ENCODE measurements at places on chromosomes 4 and X. TPM values are rescaled to one million over a fixed set of nuclear protein-coding genes. Genes with fewer than 3 reads are reported as not detected.

DNA sequence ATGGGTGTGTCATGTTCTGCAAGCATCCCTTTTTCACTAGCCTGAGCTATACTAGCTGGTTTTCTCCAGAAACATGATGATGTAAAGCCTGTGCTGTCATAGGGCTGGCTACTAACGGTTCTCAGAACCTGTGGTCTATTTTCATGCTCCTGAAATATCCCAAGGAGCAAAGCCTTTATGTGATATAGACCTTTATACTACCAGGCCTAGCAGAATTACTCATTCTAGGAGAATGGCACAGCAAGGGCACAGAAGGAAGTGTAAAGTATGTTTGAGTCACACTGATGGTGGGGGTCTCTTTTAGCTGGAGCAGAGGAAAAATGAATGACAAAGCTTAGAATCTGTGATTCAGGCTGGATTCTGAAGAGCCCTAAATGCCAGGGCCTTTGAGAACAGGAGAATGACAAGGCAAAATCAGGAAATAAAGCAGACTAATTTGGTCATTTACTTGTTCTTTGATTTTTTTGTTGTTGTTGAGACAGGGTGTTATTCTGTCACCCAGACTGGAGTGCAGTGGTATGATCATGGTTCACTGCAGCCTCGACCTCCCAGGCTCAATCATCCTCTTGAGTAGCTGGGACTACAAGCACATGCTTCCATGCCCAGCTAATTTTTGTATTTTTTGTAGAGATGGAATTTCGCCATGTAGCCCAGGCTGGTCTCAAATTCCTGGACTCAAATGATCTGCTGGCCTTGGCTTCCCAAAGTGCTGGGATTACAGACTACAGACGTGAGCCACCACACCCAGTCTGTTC, 11.8 kb downstream of the TCEAL1 start:
- H3K36me3 ChIP-seq, result no peaks in the 10 kb centered on the region
- H3K27ac ChIP-seq, result no peak overlapping the region
- H3K27me3 ChIP-seq, result peaks cover 9% of the 10 kb centered on the region

DNA sequence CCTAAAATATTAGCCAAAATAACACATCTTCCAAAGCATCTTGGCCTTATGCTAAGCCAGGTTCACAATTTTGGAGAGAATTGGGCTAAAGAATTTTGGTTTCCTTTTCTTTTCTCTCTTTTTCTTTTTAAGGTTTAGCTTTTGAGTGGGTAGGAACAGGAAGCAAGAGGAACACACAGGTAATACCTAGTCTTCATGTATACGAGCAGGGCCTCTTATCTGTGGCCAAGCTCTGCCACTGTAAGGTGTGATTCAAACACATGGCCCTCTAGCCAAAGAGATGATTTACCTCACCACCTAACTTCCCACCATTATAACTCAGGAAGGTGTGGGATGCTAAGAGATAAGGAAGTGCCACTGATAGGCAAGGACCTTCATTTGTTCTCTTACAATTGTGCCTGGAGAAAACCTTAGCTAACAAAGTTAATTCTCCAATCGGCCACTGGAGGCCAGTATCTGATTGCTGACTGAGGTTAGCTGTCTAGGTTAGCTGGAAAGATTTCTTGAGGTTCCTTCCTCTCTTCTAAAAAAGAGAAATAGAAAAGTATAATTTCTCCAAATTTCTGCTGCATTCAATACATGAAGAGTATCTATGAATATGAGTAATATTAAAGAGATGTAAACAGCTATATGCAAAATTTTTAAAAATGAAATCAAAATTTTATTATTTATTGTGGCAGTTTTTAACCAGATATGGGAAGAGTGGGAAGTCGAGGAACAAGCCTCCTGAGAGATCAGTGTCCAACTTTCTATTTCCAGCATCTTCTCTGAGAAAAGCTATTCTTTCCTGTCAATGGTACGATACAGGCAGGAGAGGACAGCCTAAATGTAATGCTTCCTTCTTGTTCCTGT, 30.1 kb upstream of the BBS7 start:
- peak; percentile 49 for DNase-seq
- H3K27ac ChIP-seq, result no peak overlapping the region
- no peaks in the 10 kb centered on the region for H3K36me3 ChIP-seq
- H3K27me3 ChIP-seq, result no peaks in the 10 kb centered on the region

Gene ZNF185
- 10.9 TPM for total RNA-seq

GRCh38 chr4:138053641-138054301, 188.4 kb downstream of the SLC7A11 start:
- no peak for DNase-seq
- H3K4me1 ChIP-seq, result peaks cover 22% of the 10 kb centered on the region
- no peak overlapping the region for H3K4me3 ChIP-seq
- H3K27ac ChIP-seq, result no peak overlapping the region
- peaks cover 7% of the 10 kb centered on the region for H3K36me3 ChIP-seq

- H3K4me1 ChIP-seq, result peaks cover 7% of the 10 kb centered on the region
- H3K36me3 ChIP-seq, result peaks cover 7% of the 10 kb centered on the region
- H3K27me3 ChIP-seq, result no peaks in the 10 kb centered on the region
- peak; percentile 58 for DNase-seq
- H3K4me3 ChIP-seq, result no peak overlapping the region
Measured at GRCh38 chr4:181949704-181950312, 293.4 kb upstream of the TENM3 start.

Gene MAGEB1
- total RNA-seq, result 0.22 TPM

Gene RTL5
- total RNA-seq, result 1.0 TPM

Gene ATP8A1
- total RNA-seq, result 15.1 TPM

DNA sequence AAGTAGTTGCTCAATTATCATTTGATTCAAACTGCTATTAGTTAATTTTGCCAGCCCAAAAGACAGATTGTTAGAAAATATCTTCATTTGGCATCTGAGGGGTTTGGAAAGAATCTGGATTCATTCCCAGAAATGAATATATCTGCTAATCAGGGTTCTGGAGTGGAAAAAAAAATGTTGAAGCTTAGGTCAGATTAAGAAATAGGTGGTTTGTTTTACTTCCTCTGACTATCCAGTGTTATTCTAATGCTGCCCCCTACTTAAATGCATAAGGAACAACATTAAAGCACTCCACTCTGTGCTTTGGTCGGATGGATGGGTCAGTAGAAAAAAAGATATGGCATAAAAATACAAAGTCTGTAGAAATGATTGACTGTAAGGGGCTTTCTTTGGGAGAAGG, 89.0 kb downstream of the LUZP4 start:
- DNase-seq, result no peak
- H3K27ac ChIP-seq, result no peak overlapping the region
- H3K36me3 ChIP-seq, result no peaks in the 10 kb centered on the region
- peaks cover 16% of the 10 kb centered on the region for H3K4me1 ChIP-seq
- H3K4me3 ChIP-seq, result no peak overlapping the region

Gene DCAF4L1
- 0.09 TPM for total RNA-seq

DNA sequence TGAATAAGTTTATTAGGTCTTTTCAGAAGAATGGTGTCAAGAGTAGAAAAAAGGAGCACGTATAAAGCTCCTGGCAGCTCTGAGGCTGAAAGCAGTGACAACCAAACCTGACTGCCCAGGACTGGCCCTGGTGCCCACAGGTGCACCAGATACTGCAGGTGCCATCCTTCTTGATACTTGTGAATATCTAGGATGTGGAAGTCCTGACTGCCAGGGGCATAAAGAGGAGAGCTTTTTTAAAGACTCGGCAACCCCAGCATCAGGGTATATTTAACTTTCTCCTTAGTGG, 60.7 kb downstream of the TMEM150C start:
- H3K4me1 ChIP-seq, result peaks cover 23% of the 10 kb centered on the region
- no peak overlapping the region for H3K4me3 ChIP-seq
- no peaks in the 10 kb centered on the region for H3K27me3 ChIP-seq
- peak overlapping the region; percentile 11 for H3K27ac ChIP-seq
- no peak for DNase-seq

GRCh38 chr4:153183146-153183545, 21.1 kb upstream of the TRIM2 start:
- no peaks in the 10 kb centered on the region for H3K36me3 ChIP-seq
- DNase-seq, result no peak
- H3K4me3 ChIP-seq, result no peak overlapping the region
- H3K27ac ChIP-seq, result no peak overlapping the region
- H3K4me1 ChIP-seq, result peaks cover 32% of the 10 kb centered on the region
- H3K27me3 ChIP-seq, result no peaks in the 10 kb centered on the region

Gene CXXC4
- 2.4 TPM for total RNA-seq

Gene NPY2R
- 0.34 TPM for total RNA-seq

- H3K27ac ChIP-seq, result no peak overlapping the region
- H3K27me3 ChIP-seq, result no peaks in the 10 kb centered on the region
- no peaks in the 10 kb centered on the region for H3K36me3 ChIP-seq
- peaks cover 7% of the 10 kb centered on the region for H3K4me1 ChIP-seq
Measured at GRCh38 chr4:40731792-40732245, 17.9 kb upstream of the NSUN7 start.

DNA sequence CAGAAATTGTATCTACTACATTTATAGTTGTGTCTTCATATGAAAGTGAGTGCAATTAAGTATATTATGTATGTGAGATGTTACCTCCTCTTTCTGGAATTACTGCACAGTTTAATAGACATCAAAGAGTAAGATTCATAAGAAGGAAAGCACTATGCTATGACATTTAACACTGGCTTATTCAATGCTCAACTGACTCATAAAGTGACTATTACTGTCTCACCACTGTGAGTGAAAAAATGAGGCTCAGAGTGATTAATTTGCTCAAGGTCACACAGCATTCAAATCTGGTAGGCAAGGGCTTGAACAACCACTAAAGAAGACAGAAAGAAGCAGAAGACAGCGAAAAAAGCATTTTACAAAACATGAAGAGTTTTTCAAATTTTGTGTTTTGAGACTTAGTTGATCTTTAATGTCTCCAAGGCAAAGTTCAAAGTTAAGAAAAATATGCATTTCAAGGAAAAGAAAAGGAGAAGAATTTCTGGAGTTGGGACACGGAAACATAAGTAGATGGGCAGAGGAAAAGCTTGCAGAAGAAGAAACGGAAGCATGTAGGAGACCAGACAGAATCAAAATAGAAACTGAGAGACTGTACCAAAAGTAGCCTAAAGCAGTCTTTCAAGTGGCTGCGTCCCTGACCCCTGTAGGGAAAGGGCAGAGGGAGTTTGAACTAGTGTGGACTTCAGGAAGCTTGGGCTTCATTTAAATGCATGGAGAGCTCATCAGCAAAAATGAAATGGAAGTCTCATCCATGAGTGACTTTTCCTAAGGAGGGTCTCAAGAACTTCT, 66.3 kb downstream of the KCNIP4 start:
- H3K4me1 ChIP-seq, result 0 out of 2 replicates have a peak, but pooled peaks cover 5% of the 10 kb centered on the region
- H3K27ac ChIP-seq, result no peak overlapping the region
- H3K27me3 ChIP-seq, result no peaks in the 10 kb centered on the region
- no peak for DNase-seq
- no peak overlapping the region for H3K4me3 ChIP-seq

Gene RRH
- not detected for total RNA-seq

DNA sequence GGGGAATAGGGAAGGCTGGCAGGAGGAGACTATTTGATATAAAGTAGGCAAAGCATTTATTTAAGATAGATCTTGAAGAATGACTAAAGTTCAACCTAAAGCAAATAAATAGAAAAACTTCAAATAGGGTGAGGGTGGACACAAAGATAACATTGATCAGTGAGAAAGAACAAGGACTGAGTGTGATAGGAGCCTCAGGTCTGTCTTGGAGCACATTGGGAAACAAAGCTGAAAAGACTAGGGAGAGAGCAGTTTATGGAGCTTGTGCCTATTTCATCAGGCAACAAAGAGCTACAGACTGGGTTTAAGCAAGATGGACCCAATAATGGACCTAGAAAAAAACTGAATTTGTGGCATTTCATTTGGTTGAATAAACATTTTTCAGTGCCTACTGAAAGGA, 425.6 kb downstream of the SMARCA1 start:
- H3K4me3 ChIP-seq, result no peak overlapping the region
- no peak for DNase-seq
- H3K27ac ChIP-seq, result no peak overlapping the region
- H3K36me3 ChIP-seq, result peaks cover 30% of the 10 kb centered on the region

- no peaks in the 10 kb centered on the region for H3K27me3 ChIP-seq
- H3K4me3 ChIP-seq, result no peak overlapping the region
- DNase-seq, result no peak
- no peak overlapping the region for H3K27ac ChIP-seq
Measured at GRCh38 chr4:6591781-6592180, 16.8 kb downstream of the MAN2B2 start.

Gene ETDB
- total RNA-seq, result not detected

DNA sequence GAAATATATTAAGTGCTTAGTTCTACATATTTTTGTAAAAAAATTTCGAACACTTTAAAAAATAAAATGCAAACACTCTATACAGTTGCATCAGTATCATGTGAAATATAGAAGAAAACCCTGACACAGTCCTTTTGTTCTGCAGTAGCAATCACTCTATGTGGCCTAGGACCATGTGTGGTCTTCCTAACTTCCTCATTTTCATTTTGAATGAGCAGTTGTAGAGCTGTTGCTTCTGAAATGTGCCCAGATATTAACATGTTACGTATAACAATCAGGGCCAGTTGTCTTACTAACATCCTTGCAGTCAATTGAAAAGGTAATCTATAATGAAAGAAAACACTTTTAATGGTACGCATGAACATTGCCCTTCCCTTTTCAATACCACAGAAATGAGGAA, 107.9 kb downstream of the ZNF827 start:
- peak overlapping the region; percentile 89 for H3K27ac ChIP-seq
- H3K27me3 ChIP-seq, result peaks cover 6% of the 10 kb centered on the region
- peaks cover 62% of the 10 kb centered on the region for H3K36me3 ChIP-seq
- peaks cover 42% of the 10 kb centered on the region for H3K4me1 ChIP-seq

GRCh38 chr4:126375462-126376054, 1060.8 kb downstream of the FAT4 start:
- H3K27ac ChIP-seq, result no peak overlapping the region
- H3K4me1 ChIP-seq, result peaks cover under 1% of the 10 kb centered on the region
- H3K4me3 ChIP-seq, result no peak overlapping the region
- no peaks in the 10 kb centered on the region for H3K36me3 ChIP-seq
- no peak for DNase-seq

DNA sequence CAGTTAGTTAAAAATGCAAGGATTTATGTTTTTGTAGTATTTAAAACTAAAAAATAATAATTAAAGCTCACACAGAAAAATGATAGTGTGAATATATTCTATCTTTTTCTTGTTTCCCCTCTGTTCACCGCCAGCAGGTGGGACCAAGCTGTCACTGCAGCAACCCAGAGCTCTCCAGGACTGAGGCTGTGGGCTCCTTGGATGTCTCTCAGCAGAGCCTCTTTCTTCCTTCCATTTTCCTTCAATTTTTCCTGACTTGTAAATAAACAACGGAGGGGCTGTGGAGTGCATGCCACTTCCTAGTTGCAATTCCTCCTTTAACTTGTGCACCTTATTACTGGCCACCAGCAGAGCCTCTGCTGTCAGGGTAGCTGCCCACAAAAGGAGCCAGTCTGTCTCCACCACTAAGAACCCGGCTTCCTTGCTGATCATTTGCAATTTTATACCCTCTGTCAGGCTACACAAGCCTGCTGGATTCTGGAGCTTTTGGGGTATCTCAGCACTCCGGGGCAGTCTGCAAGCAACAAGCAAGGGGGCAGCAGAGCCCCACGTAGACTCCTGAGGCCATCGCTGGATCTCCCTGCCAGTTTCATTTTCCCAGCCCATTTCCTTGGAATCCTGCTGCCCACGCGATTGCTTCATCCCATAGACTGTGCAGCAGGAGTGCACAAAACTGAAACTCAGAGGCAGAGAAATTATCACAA, 1467.4 kb downstream of the C4orf33 start:
- peak; percentile 69 for DNase-seq
- H3K27ac ChIP-seq, result peak overlapping the region; percentile 56
- H3K4me3 ChIP-seq, result peak overlapping the region; percentile 29
- H3K36me3 ChIP-seq, result peaks cover 14% of the 10 kb centered on the region

- peaks cover 9% of the 10 kb centered on the region for H3K27me3 ChIP-seq
- H3K27ac ChIP-seq, result no peak overlapping the region
- peaks cover 7% of the 10 kb centered on the region for H3K36me3 ChIP-seq
- no peak for DNase-seq
Measured at GRCh38 chr4:2093265-2093664, 34.1 kb downstream of the NAT8L start.

GRCh38 chrX:14672611-14673172, 143.4 kb downstream of the GLRA2 start:
- H3K27me3 ChIP-seq, result no peaks in the 10 kb centered on the region
- H3K36me3 ChIP-seq, result no peaks in the 10 kb centered on the region
- H3K4me1 ChIP-seq, result 0 out of 2 replicates have a peak, but pooled peaks cover 2% of the 10 kb centered on the region
- no peak for DNase-seq

Data from WTC11 (cell line).